ENCODE measurements at places on chromosomes 1 and 21.

DNA sequence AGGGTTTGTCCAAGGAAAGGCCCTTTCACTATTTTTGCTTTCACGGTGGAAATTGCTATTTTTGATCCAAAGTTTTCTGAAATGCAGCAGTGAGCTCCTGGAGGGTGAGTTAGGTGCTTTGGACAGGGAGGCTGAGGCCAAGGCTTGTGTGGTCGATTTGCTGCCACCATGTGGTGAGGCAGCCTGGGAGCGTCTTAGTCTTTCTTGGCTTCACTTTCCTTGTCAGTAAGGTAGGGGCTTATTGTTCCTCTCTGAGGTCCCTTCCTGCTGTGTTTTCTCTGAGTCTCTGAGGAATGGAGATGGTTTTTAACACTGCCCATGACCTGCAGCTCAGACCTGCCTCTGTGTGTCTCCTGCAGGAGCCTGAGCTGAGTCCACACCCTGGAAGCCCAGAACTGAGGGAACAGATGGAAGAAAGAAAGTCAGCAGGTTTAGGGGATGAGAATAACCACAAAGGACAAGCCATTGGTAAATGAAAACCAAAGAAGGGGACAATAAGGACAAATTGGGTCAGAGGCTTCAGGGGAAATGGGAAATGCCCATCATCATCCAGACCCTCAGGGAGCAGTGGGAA lies 20.1 kb upstream of the S100A10 start:
- no peak for DNase-seq

DNA sequence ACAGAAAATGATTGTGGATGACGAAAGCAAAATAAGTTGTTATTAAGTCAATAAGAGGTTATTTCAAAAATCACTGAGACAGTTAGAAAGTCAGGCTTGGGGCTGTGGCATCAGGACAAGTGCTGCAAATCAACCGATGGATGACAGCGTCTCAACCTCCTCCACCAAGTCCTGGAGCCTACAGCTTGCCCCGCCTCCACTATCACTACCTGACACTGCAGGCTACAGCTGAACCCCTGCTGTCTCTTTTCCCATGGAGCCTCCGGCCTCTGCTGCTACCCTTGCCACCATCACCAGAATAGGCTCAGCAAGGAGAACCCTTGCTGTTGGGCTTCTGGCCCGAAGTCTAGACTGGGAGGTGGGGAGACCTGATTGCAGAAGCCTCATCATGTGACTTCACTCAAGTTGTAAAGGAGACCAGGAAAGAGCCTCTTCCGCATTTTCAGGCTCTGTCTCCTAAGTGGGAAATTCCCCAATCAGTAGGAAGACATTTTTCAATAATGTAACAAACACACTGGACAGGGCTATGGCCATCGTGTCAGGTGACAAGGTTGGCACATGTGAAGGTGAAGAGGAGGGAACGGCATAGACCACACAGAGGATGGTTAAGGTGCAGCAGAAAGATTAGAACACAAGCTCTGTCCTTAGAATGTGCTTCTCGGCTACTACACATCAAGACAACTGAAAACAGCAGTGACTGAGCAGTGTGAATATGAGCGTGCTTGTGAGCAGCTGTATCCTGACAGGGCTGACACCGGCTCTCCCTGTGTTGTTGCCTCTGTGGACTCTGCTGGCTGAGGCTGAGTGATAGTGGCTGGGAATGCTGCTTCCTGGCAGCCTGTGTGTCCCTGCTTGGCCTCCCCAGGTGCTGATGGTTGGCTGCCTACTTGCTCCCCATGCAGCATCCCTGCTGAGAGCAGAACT lies 660.7 kb downstream of the PTPRU start:
- DNase-seq, result no peak

- DNase-seq, result no peak
Observed at GRCh38 chr1:118826669-118827068, 161.5 kb downstream of the TBX15 start.

DNA sequence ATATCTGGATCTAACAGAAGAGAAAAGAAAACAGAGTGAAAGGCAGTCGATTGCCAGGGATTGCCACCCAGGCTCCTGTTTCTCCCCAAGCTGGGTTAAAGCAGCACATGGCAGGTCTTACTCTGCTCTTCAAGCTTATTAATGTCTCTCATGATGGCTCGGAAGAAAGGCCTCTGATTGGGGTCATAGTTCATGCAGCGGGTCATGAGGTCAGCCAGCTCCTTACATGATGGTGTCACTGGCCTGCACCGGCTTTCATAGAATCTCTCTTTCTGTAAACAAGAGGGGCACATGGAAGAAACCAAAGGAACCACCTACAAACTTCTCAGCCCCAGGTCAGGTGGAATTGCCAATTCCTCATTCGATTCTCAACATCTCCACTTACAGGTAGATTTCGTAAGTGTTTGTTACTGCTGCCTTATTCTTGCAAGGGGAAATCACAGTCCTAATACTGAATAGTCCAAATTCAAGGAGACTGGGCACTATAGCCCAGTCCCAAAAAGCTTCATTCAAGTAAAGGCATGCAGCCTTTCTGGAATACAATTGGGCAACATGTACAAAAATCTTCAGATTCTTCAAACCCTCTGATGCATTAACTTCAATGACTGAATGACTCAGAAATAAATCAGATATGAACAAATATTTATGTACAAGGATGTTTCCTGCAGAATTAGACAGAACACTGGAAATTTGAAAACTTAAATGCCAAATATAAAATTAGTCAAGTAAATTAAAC lies 96.6 kb downstream of the RAVER2 start:
- no peak for DNase-seq

GRCh38 chr1:59333626-59334277 lies 36.9 kb downstream of the FGGY start:
- no peak for DNase-seq

- no peak for DNase-seq
Observed at GRCh38 chr1:240831191-240831631, 219.3 kb upstream of the GREM2 start.

- DNase-seq, result no peak
Observed at GRCh38 chr1:218705911-218706893, 361.1 kb downstream of the TGFB2 start.

DNA sequence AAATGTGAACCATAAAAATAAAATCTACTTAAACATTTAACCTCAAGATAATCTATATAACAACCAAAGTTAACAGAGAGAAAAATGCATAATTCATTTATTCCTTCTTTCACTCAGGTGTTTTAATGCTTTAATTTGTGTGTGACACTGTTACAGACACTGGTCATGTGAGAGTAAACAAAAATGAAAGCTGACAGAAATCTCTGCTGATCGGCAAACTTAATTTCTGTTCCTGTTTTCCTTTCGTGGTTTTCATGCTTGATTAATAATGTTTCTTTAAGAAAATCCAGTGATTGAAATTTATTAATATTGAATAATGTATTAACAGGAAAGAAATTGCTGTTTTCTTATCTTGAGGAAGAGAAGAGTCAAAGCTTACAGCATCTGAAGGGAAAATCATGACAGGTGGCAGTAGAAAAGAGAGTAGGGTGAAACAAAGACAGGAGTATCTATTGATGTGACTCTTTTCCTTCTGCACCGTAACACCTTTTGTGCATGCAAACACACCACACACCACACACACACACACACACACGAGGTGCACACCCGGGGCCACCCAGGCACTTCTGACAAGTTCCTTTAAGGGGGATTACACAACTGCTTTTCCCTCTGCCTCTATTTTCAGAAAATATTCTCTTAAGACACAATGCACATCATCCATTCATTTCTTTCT lies 1.6 kb downstream of the OR2AK2 start:
- no peak for DNase-seq

- no peak for DNase-seq
Observed at GRCh38 chr1:21099034-21099868, 77.4 kb downstream of the EIF4G3 start.

DNA sequence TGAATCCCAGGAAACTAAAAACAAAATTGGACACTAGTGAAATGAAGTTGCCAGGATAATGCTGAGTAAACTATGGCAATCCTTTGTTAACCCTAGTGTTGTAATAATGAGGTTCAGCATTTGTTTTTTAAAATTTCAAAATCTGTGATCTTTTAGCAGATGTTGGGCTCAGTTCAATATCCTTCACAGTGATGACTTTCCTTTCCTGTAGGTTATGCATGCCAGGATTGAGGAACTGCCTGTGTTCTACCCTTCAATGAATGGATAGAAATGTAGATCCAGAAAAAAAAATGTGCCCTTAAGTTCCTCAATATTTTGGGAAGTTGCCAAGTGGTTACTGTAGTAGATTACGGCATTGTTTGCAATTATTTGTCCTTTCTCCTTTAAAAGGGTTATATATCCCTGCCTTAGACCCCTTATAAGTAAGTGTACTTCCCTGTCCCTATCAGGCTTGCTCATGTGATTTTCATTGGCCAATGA lies 35.5 kb upstream of the IRF2BP2 start:
- no peak for DNase-seq

DNA sequence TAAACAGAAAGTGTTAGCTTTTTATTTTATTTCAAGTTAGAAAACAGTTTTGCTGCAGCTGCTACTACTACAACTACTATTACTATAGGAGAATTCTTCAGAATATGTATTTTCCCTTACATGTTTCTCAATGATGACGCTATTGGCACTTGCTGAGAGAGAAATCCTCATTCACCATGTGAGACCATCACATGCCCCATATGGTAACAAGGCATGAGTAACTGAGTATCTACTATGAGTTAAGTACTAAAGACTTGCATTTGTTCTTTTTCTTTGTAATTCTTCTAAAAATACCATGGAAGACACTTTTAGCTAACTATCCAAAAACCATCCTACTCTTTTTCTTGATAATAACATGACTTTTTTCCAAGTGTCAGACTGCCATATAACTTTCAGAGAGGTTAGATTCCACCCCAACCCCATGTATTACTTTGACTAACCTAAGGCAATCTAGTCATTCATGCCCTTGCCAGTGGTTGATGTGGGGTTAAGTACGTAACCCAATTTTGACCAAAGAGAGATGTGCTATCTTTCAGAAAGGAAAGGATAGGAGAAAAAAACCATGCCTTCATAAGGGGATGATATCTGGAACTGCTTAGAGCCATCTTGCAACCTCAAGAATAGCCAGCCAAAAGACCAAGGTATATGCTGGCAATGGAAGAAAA lies 42.9 kb downstream of the COP1 start:
- DNase-seq, result no peak

- DNase-seq, result no peak
Observed at GRCh38 chr1:39346872-39347271, 142.4 kb downstream of the MACF1 start.

DNA sequence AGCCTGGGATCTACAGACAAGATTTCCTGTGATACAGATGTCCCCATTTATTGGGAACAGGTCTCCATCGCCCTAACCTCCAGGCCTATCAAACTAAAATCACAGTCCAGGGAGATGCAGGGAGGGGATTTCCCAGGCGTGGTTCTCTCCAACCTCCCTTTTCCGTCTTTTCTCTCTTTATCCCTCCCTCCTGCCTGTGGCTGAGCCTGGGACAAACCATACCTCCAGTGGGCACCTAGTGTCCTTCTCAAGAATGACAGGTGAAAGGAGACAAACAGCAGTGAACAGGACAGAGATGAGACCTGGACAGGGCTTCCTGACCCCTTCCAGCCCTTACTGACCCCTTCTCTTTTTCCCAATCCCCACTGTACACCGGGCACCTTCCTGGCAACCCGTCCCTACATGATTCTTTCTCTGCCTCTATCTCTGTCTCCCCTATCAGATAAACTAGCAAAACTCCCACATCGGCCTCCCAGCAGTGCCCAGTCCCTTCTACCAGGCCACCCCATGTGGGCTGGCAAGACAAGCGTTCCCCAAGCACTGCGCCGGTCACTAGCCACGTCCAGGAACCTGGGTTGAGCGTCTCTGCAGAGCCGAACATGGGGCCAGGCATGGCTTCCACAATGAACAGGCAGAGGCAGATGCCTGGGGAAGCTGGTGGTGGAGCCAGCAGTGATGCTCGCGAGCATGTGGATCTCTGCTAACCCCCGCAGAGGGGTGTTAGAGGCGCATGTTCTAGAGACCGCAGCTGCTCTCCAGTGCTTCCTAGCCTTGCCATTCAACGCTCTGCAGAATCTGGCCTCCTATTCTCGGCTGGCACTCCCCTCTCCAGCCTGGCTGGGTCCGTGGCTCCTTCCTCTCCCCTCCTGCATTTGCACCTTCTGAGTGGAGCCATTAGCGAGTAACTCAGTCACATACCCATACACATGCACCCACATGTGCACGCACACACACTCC lies 54.7 kb downstream of the ELK4 start:
- DNase-seq, result no peak

DNA sequence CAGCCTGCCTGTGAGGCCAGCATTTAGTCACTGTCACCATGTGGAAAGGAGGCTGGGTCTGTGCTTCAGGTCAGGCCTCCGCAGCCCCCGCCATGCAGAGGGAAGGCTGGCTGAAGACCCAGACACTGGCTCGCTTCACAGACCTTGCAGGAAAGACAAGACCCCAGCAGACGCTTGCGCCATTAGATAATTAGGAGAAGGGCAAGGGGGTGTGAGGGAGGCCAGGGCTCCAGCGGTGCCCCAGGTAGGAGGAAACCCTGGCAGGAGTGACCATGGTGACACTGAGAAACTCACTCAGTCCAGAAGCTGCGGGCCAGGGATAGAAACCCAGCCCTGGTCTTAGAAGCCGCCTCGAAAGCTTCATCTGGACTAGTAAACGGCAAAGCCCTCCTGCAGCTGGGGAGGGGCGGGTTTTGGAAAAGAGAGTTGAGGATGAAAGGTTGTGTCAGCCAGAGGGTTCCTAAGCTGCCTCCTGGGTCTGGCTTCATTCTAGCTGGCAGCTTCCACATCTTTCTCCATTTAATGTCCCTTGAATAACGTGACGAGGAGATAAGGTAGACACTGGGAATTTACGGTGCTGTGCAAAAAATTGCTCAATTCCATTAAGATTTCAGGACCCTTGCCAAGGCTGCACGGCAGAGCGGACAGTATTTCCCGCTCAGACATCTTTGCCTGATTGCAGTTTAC lies 294.1 kb upstream of the VAMP3 start:
- DNase-seq, result no peak

- no peak for DNase-seq
Observed at GRCh38 chr1:56452027-56453011, 127.0 kb downstream of the PLPP3 start.

GRCh38 chr21:31143036-31143435 lies 104.8 kb upstream of the KRTAP19-8 start:
- DNase-seq, result no peak

DNA sequence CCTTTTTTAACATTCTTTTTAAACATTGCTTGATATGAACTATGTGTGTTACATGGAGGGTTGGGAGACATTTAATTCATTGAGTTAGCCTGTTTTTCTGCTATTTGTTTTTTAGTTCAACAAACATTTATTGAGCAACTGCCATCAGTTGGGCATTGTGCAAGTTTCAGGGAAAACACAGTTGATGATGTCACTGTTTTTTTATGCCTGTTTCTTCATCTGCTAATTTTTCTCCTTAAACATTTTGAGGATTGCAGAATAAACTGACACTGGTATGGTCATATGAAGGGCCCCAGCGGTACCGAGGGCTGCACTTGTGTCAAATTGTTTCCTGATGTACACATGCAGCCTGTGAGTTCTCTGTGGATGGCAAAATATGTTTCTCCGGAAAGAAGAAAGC lies 253.0 kb downstream of the FGGY start:
- DNase-seq, result no peak

GRCh38 chr1:30754684-30755171 lies 2.8 kb downstream of the LAPTM5 start:
- DNase-seq, result peak; percentile 56

Data from GM20000 (cell line).